ENCODE measurements at places on chromosomes 2 and 18. TPM values are rescaled to one million over a fixed set of nuclear protein-coding genes. Genes with fewer than 3 reads are reported as not detected.

DNA sequence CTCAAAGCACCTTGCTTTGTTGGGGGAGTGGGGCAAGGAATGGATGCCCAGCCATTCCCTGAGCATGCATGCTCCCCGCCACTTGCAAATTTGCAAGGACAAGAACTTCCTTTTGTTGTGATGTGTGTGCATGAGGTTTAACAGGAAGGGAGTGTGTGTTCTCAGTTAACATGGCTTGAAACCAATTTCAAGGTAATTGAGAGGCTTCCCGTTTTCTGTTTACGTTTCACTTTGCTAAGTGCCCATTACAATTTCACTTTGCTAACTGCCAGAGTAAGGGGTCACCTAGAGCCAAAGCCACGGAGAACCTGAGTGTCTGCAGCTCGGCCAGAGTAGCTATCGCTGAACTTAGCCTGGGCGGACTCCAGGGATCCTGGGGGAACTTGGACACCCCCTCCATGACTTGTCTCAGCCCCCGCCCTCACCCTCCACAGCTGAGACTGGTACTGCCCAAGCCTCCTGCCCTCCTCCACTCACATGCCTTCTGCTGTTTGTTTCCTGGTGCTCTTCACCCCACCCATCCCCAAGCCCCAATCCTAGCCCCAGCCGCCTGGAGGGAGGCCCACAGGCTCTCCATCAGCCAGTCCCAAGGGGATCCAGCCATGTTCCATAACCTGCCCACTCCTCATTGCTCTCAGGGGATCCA is 53.6 kb upstream of the LAPTM4A start:
- DNase-seq: no peak

GRCh38 chr18:48785091-48785614 is 165.6 kb downstream of the SMAD7 start:
- DNase-seq: no peak

- no peak for DNase-seq
These were observed 295.5 kb upstream of the LYPD1 start for GRCh38 chr2:132965460-132965859.

CCDC142 gene
- 29.4 TPM for total RNA-seq

DNA sequence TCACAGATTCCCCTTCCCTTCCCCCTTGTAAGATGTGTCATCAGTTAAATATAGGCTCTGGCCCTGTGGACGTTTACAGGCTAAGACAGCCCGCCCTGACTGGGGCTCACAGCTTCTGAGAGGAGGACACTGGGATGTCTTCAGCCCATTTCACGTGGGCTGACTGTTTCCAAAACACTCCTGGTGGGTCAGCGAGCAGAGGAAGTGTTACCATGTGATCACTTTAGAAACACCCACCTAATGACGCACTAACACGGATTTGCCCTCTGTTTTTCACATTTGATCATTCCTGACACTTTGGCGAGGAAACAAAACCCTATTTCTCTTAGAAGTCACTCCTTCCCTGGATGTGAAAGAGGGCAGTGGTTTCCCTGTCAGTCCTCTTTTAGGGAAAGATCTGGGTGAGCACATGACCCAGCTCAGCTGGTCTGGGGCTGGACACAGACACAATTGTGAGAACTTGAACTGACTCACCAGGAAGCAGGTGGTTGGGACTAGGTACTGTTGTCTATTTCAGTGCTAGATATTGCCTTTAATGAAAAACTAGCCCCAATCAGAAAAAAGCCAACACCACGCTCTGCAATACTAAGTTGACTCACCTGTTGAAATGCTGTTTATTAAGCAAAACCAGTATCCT is 38.8 kb downstream of the BMP10 start:
- peak; percentile 44 for DNase-seq

CNDP1 gene
- 0.31 TPM for total RNA-seq

MEP1B gene
- total RNA-seq: 0.19 TPM

PRLH gene
- total RNA-seq: not detected

- DNase-seq: no peak
These were observed 433.1 kb downstream of the NCKAP5 start for GRCh38 chr2:133135035-133135654.

DNA sequence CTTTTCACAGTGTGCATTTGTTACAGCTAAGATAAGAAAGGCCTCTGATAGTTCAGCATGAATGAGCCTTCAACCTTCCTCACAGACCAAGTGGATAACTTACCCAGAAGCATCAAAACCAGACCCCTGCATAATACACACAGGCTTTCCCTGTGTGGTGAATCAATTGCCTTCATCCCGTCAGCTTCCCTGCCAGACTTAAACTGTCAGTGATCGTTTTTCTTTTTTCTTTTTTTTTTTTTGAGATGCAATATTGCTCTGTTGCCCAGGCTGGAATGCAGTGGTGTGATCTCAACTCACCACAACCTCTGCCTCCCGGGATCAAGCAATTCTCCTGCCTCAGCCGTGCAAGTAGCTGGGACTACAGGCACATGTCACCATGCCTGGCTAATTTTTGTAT is 20.5 kb upstream of the SLC35F5 start:
- no peak for DNase-seq

DNA sequence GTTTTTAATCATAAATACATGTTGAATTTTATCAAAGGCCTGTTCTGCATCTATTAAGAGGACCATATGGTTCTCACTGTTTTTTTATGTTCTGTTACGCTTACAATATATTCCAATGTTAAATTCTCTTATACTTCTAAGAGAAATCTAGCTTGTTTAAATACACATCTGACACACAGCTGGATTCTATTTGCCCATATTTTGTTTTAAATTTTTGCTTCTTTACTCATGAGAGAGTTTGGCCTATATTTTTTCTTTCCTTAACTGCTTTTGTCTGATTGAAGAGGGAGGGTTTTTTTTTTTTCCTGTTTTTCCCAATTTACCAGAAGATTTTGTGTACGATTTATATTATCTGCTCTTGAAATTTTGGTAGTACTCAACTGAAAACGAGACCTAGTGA is 34.9 kb downstream of the RNF144A start:
- DNase-seq: no peak

TNFRSF11A gene
- total RNA-seq: 3.0 TPM

- DNase-seq: no peak
These were observed 9.5 kb downstream of the TPO start for GRCh38 chr2:1422716-1423285.

GRCh38 chr2:20033322-20033721 is 18.1 kb downstream of the LAPTM4A start:
- DNase-seq: no peak

ADRA2B gene
- 2.6 TPM for total RNA-seq

- no peak for DNase-seq
These were observed 30.9 kb downstream of the PRPF40A start for GRCh38 chr2:152686321-152686720.

CCDC93 gene
- total RNA-seq: 61.6 TPM

DNA sequence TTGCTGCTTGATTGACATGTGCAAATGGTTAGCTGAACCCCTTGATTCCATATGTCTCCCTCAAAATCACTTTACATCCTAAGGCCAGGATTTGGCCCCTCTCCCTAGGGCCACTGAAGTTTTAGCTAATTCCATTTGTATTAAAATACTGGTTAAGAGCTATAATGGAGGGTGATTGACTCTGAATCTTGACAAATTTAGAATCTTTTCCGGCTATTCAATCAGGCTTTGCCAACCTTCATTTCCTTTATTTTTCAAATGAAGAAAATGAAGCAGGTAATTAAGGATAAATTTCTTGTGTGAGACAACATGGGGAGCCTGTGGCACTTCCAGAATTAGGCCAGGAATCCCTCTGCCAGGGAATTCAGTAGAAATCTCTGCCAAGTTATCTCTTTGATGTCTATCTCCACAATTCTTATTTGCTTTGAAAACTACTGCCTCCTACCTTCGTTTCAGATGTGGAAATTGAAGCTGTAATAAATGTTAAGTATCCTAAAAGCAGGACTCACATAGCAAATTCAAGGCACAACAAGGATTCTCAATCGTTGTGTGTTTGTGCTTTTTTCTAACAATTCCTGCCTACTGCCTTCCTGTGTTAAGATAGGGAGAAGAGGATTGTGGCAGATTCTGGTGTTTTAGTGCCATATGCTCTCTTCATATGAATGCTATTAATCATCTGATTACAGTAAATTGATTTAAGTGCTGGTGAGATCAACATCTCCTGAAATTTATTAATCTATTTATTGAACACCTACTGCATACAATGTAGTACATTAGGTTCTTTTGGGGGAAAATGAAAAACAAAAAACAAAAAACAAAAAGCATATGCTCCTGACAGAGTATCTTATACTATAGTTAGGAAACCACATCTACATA is 47.8 kb upstream of the MAP4K3 start:
- no peak for DNase-seq

COMMD1 gene
- 61.7 TPM for total RNA-seq

DNA sequence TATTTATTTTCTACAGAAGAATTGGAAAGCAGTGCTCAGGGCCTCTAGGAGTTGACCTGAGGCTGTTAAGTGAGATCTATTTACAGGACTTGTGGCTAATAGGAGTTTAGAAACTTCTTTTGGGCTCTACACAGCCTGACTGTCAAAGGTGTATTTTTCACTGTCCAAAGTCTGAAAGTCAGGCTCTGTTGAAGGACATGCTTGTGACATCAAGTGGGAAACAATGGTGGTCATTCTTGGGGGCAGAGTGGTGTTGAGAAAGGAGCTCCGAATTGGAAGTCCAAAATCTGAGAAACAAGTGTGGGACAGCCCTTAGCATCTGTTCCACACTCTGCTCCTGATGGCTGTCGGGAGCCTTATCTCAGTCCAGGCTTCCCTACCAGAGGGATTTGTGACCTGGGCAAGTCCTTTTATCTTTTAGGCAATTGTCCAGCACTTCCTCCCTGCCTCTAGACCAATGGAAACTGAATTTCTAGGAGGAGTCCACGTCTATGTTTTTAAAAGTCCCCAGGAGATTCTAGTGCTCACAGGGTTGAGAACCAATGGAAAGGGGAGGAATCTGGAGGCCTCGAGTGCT is 76.4 kb downstream of the LIPG start:
- no peak for DNase-seq

DNA sequence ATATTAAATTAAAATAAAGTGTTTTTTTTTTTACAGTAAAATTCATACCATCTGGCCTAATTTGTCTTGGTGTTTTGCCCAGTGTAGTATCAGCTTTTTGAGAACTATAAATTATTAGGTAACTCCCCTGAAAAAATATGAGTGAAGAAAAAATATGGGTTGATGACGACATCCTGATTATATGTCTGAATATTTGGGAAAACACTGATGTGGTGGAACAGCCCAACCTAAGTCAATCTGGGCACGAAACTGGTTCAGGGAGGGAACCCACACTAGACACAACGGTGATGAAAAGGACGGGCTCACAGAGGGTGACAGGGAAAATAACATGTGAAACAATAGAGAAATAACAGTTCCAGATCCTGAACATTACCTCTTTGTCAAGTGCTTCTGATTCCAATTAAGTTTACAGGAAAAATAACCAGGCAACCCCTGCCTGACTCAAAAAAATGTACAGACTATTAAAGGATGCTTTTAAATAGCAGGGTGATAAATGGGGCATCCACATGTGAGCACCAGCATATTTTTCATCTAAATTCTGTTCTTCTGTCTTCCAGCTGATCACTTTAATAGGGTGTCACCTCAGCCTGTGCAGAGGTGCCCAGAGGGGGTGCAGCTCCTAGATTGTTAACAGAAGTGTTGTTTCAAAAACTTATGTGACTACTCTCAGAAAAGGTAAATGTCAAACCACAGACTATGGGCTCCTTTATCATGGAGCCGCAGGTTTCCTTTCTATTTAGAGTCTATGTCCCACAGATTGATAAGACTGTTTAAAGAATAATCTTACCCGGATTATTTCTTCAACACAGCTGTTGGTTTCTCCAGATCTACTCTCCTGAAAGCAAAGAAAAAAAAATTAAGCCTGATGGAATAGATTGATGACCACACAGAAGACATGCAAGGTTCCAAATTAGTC is 305.4 kb downstream of the AFF3 start:
- DNase-seq: no peak

DNA sequence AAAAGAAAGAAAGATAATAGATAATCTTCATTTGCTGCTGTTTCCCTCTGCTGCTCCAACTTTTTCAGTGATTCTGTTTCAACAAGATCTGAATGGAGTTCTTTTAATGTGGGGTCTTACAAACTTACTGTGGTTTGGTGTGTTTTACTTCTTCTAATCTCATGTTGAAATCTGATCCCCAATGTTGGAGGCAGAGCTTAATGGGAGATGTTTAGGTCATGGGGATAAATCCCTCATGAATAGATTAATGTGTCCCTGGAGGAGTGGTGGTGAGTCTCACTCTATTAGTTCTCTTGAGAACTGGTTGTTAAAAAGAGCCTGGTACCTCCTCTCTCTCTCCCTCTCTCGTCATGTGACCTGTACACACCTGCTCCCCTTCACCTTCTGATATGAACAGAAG is 442.4 kb downstream of the EPHA4 start:
- DNase-seq: no peak

DNA sequence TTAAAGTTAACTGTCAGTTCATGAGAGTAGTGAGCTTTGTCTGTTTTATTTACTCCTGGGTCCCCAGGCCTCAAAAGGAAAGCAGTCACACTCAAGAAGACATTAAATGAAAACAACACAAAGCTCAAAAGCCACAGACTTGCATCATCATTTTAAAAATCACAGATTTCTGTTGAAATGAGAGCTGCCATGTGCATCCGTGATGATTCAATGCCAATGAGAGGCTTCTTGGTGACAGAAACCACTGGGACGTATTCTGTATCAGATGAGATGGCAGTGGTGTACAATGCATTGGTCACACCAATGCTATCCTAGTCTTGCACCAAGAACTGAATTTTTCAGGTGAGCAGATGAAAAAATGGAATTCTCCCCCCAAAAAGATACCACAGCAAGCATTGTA is 204.8 kb downstream of the ANAPC1 start:
- no peak for DNase-seq

DNA sequence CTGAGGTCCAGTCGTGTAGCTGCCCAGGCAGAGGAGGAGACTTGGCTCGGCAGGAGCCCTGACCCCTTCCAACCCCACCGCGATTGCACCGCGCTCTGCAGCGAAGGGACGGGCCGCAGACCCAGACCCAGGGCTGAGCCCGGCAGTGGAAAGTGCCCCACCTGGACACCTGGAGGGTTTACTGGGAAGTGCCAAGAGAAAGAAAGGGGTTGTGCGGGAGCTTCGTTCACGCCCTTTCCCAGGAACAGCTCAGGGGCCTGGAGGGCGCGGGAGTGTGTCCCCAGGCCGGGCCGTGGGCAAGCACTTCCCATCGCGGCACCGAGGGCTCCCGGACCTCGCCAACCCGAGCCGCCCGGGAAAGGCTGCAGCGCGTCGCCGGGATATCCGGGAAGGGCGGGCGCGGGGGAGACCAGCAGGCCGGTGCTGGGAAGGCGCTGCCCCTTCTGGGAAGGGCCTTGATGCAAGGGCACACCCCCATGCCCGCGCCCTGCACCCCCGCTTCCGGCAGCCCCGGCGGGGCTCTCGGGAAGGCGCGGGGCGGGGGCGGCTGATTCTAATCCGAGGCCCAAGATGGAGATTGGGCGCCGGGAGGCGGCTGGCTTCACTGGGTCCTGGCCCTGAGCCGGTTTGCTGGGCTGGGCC is 36.1 kb upstream of the MRPL33 start:
- peak; percentile 85 for DNase-seq

ITGA4 gene
- total RNA-seq: 1.6 TPM

DNA sequence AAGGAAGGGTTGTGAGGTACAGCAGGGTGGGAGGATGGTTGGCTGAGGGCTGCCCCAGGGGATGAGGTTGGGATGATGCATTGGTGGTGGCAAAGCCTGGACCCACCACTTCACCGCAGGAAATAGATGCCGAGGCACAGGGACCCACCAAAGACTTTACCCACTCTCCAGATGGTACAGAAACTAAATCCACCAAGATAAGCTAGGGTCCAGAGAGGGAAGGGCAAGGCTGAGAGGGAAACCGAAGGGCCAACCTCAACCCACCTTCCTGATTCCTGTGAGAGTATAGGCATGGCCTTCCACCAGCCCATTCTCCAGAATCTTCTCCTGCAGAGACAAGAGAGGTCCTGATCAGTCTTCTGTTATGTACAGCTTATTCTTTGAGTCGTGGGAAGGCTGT is 18.1 kb downstream of the CAPN14 start:
- no peak for DNase-seq

All from testis (tissue), 5 donors.